ENCODE measurements at places on chromosomes 4 and X. TPM values are rescaled to one million over a fixed set of nuclear protein-coding genes. Genes with fewer than 3 reads are reported as not detected.

The COL4A6 gene
- 0.18 TPM for total RNA-seq

The GIMD1 gene
- total RNA-seq = not detected

The TMPRSS11B gene
- not detected for total RNA-seq

The ABCG2 gene
- total RNA-seq = under 0.01 TPM

The S100G gene
- total RNA-seq = not detected

The CSAG1 gene
- not detected for total RNA-seq

The RGN gene
- total RNA-seq = 2.8 TPM

Data from cardiac atrium fibroblast (primary cell).